ENCODE measurements at places on chromosomes 5 and 9.

DNA sequence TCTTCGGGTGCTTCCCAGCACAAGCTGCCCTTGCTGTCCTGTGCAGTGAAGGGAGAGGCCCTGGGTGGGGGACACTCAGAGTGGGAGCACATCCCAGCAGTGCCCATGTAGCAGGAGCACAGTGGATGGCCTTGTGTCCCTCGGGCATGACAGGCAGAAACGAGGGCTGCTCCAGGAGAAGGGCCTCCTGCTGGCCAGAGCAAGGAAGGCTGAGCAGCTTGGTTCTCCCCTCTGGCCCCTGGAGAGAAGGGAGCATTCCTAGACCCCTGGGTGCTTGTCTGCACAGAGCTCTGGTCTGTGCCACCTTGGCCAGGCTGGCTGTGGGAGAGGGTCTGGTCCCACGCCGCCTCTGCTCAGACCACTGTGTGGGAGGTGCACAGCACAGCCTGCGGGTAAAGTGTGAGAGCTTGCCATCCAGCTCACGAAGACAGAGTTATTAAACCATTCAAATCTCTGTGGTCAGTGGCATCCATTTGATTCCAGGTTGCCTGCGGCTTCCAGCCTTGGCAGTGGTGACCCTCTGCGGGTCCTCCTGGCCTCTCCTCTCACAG, 18.3 kb downstream of the FBXW5 start:
- DNase-seq: no peak

DNA sequence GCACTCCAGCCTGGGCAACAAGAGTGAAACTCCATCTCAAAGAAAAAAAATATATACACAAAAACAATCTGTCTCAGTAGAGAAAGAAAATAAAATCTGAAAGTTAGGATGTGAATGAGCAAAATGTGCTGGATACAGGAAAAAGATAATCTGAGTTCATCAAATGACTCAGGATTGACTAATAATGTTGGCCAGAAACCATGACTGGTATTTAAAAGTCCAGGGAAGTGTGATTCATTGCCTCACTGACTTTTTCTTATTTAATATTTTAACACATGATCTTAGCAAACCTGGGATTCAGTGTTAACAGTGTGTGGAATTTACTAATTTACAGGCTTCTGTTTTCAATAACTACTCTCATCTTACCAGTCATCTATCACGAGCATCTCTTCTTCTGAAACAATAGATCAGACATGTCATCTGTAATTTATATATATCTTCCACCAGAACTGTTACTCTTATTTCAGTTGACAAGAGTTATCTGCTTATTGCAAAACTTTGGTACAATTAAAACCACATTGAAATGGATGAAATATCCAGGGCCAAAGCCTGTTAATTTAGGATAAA, 256.7 kb downstream of the CDH12 start:
- DNase-seq: no peak

- DNase-seq: no peak
These were observed 770.0 kb upstream of the CDH10 start for GRCh38 chr5:25414742-25415141.

DNA sequence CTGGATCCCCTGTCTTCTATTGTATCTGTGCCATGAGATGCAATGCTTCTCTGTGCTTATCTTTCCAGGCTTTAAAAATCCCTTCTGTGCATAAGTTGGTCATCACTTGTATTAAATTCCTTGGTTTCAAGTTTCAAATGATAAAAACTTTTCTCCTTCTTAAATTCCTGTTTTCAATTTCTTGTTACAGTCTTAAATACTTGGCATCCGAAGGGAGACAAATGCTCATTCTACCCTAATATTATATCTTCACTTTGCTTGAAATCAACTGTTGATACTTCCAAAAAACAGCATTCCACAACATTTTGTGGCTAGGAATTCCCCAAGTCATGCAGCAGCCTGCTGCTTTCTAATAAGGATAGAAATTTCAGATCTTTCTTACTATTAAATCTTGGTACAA, 413.2 kb upstream of the ACTBL2 start:
- no peak for DNase-seq

DNA sequence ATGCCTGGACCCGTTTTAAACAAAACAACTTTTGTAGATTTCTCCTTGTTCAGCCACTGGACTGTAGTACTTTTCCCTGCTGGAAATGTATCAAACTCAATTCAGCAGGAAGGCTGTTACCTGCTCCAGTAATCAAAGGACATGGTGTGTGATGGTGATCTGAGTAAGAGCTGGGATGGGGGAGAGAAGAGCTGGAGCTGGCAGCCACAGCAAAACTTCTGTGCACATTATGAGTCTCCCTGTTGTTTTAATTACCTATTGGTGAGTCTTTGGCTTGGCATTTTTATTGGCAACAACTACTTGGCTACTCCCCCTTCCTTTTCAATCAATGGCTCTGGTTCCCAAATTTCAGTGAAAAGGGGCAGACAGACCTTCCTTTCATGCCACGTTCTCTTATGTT, 9.7 kb downstream of the NREP start:
- no peak for DNase-seq

- DNase-seq: no peak
These were observed 38.4 kb upstream of the RXRA start for GRCh38 chr9:134287591-134288491.

- no peak for DNase-seq
These were observed 106.9 kb upstream of the ST8SIA4 start for GRCh38 chr5:101009758-101010519.

- no peak for DNase-seq
These were observed 1.8 kb downstream of the POU4F3 start for GRCh38 chr5:146340260-146341081.

DNA sequence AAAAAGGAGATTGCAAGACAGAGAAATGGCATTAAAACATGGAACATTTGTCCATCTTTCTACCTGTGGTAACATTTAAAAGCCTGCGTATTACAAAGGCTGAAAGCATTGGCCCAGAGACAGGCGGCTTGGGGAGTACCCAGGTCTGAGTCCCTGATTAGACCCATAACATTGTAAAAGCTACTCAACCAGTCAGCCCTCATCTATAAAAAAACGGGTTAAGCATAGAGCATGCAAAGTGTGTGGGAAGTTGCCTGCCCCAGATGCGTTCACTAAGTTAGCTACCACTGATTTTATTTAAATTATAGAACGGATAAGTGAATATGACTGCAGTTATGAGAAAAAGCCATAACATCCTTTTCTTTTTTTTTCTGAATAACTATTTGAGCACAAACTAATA, 276.1 kb downstream of the CDH12 start:
- no peak for DNase-seq

GRCh38 chr9:84271531-84271900, 69.0 kb downstream of the SLC28A3 start:
- DNase-seq: no peak

- no peak for DNase-seq
These were observed 26.6 kb upstream of the SPATA31C2 start for GRCh38 chr9:88164850-88165249.

DNA sequence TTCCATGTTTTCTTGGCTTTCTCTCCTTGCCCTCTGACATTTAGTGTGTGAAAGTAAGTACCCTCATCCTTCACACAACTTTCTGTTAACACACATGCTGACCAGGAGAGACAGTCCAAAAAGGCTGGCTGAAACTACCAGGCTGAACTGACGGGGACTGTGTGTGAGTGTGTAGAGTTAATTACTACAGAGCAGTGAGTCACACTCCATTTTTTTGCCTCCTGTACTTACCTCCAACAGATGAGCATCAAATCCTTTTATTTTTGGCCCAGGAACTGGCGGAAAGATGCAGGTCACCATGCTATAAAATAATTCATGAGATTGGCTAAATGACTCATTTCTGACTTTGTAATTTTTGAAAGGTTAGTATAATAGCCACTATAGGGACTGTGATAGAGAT, 20.2 kb upstream of the AGXT2 start:
- DNase-seq: no peak

- peak; percentile 20 for DNase-seq
These were observed 307.6 kb downstream of the CWC27 start for GRCh38 chr5:65076251-65076869.

DNA sequence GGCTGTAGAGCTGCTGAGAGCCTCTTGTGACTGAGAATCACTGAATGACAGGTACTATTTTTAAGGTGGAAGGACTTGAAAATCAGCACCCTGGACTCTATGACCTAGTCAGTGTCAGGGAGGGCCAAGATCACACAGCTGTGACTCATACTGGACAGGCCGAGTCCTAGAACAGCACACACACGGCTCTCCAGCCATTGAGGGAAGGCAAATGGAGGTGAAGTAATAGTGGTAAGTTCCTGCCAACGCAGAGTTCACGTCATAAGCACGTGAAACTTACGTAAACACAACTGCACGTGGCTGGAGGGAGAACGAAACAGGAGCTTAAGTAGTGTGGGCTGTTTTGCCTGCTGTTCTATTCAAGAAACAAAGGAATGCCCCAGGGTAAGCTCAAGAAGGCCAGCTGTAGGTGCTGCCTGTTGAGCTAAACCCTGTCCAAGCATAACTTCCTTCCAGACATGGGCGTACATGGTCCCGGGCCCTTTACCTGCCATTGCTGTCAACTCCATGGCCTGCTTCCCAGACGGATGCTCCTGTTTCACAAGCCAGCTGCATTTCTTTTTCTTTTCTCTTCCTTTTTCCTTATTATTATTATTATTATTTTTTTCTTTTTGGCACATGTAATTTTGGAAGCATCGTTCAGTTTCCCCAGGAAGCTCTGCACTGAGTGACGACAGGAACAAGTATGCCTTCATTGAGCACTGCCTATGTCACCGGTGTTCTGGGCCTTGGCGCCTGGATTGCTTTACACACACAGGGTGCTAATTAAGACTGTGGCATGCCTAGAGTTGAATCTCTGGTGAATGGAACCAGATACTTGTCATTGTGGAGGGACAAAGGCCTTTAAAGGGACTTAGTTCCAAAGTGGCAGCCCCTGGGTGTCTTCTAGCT, 10.2 kb upstream of the LCP2 start:
- DNase-seq: no peak

DNA sequence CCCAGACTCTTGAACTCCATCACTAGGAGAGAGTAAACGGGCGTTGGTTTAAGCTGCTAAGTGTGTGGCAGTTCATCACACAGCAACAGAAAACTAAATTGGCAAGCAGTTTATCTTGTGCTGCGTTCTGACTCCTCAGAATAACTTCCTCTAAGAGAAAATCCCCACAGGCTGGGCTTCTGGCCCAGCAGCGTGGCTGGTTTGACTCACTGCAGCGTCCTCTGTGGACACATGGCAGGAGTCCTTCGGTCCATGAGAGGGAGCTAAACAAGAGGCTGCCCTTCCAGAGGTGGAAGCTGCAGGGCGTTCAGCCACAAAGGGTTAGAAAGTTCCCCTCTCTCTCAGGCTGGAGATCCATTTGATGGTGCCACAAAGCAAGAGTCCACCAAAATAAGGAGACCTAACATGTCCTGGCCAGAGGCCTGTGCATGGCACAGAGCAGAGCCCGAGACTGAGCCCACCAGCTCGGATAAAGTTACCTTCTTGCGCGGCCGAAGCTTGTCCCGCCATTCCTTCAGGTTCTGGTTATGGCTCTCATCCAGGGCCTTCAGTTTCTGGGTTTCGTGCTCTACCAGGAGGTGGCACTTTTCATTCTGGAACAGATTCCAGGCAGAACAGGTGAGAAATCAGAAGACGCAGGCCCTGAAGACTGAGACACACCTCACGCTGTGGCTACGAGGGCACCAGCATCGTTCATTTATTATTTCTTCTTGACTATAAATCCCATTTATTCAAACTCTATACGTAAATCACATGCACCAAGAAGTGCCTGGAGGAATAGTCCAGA, 46.2 kb upstream of the FBXW11 start:
- no peak for DNase-seq

DNA sequence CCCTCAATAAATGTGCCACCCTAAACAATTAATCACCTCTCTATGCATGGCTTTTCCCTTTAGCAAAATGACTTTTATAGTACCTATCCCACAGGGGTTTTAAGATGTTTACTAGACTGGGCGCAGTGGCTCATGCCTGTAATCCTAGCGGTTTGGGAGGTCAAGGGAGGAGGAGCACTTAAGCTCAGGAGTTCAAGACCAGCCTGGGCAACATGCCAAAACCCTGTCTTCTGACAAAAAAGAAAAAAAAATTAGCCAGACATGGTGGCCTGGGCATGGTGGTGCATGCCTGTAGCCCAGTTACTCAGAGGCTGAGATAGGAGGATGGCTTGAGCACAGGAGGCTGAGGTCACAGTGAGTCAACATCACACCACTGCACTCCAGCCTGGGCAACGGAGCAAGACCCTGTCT, 13.5 kb downstream of the SH3TC2 start:
- no peak for DNase-seq

DNA sequence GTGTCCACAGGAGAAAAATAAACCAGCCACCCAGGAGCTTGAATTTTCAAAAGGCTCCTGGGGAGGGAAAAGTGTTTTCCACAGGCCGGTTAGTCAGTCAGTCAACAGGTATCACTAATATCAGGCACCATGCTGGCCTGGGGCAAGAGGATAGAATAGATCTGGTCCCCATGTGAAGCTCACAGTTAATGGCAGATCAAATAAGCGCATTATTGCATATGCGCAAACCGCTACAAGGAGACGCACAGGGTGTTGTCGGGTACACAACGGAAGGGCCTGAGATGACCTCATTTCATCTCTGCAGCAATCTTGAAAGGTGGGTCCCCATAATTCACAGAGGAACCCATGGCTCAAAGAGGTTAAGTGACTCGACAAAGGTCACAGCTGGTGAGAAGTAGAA, 260.7 kb downstream of the CRB2 start:
- DNase-seq: no peak

DNA sequence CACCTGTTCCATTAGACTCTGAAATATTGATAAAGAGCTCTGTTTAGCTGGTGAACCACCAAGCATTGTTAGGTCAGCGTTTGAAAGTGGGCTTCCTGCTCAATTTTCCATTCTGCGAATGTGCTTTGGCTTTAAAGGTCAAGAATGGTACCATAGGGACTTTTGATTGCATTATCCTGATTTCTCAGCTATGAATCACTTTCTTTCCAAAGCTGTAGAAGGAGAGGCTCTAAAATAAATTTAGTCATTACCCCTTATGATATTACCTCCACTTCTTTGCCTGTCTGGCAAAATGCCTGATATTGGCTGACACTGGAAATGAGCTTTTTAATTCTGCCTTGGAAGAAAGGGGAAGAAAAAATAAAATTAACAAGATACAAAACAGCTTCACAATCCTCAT, 237.2 kb upstream of the CTNND2 start:
- no peak for DNase-seq

DNA sequence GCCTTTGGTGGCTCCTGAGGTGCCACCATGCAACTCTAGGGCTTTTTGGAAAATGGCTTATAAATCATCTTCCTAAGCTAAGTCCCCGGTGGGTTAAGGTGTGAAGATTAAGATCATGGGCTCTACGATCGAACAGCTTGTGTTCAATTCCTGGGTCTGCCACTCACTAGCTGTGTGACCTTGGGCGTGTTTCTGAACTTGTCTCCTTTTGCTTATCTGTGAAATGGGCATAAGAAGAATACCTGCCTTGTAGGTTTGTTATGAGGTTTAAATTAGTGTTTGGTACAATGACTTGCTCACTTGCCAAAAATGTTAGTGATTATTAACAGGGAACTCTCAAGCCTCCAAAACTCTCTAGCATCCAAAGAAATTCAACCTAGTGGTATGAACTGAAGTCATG, 119.2 kb upstream of the PITX1 start:
- DNase-seq: no peak
